NAMALWA (cell line): ENCODE measurements at places on chromosomes 2 and 18.

DNA sequence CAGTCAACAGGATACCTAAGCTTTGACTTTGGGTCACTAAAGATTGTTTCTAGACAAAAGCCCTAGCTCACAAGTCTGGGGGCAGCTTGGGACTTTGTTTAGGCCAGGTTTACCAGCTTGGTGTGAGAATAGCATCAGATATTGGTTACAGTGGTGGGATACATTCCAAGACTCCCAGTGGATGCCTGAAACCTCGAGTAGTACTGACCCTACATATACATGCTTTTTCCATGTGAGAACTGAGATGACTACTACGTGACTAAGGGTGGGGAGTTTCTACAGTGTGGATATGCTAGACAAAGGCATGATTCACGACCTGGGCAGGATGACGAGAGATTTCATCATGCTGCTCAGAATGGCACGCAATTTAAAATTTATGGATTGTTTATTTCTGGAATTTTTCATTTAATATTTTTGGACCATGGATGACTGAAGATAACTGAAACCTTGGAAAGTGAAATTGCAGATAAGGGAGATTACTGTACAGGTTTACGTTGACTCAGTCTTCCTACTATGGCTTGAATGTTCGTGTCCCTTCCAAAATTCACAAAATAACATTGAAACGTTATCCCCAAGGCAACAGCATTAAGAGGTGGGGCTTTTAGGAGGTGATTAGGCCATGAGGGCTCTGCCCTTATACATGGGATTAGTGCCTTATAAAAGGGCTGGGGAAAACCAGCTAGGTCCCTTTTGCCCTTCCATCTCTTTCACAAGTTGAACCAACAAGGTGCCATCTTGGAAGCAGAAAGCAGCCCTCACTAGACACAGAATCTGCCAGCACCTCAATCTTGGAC lies 50.2 kb upstream of the CTAGE1 start:
- DNase-seq, result no peak

DNA sequence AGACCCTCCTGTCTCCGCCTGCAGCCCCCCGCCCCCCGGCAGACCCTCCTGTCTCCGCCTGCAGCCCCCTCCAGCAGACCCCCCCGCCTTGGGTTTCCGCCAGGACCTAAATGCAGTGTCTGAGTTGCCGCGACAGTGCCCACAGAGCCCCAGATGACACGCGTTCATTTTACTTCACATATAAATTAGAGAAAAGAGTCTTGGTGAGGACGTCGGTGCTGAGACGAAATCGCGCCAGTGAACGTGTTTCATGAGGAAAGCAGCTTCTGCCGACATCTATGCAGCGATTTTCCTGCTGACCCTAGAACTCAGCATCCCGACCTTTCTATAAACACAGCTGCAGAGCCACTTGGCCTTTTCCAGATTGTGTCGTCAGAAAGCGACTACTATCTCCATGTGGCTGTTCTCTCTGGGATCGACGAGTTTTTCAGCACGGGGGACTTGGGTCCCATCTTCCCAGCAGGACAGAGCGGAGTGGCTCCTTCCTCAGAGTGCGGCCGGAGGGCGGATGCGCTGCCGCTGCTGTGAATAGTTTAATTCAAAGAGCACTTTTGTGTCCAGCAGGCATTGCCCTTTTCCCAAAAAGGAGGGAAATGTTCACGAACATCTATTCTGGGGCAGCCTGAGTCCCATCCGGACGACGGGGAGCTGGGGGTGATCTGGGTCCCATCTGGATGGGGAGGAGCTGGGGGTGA lies 136.7 kb downstream of the NFATC1 start:
- no peak for DNase-seq

GRCh38 chr2:8259106-8259840 lies 422.6 kb upstream of the ID2 start:
- no peak for DNase-seq

DNA sequence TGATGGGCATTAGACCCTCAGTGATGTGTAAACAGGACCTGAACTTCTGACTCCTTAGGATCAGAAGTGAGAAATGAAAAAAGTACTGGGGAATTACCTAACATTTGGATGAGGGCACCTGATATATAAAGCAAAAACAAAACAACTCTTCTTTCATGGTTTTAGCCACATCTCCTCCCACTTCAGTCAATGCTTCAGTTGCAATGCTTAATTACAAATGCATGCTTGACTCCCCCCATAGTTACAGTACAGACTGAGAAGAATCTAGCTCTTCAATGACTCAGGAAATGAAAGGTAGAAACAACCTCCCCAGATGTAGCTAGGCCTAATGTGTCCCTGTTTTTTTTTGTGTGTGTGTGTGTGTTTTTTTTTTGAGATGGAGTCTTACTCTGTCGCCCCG lies 276.8 kb upstream of the POU3F3 start:
- no peak for DNase-seq

DNA sequence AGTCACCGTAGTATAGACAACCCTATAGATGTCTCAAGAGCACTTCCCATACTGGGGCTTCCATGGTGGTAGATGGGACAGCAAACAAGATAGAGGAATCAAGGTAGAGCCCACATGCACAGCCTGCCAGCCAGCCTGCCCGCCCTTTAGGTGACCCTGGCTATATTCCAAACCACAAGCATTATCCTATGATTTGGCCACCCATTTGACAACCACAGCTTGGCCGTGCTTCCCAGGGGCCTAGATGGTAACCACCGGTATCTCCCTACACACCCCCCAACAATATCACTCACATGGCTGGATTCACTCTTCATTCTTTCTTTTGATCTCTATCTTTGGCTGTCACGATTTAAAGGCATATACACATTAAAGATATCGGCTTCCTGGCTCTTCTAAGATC lies 85.3 kb downstream of the CDK15 start:
- no peak for DNase-seq

DNA sequence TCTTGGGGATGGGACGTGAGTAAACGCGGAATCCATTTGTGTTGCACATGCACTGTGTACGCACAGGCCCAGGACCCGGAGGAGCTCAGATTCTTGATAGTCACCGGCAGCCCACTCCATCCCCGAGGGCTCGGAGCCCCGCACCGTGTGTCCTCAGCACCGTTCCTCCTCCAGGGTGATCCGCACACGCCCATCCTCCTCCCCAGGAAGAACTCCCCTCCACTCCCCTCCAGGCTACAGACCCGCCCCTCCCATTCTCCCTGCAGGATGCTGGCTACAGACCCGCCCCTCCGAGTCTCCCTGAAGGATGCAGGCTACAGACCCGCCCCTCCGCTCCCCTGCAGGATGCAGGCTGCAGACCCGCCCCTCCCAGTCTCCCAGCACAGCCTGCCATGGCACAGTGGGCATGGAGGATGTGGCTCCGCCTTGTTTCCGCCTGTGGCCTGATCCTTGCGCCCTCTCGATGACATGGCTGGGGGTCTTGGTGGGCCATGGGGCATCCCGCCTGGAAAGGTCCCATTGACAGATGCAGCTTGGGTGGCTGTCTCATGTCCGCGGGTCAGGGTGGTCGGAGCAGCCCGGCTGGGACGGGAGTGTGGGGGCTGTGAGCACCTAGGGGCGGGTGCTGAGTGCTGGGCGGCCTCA lies 14.1 kb downstream of the CTDP1 start:
- DNase-seq, result no peak

- DNase-seq, result no peak
Measured at GRCh38 chr2:66850376-66850775, 415.5 kb downstream of the MEIS1 start.

DNA sequence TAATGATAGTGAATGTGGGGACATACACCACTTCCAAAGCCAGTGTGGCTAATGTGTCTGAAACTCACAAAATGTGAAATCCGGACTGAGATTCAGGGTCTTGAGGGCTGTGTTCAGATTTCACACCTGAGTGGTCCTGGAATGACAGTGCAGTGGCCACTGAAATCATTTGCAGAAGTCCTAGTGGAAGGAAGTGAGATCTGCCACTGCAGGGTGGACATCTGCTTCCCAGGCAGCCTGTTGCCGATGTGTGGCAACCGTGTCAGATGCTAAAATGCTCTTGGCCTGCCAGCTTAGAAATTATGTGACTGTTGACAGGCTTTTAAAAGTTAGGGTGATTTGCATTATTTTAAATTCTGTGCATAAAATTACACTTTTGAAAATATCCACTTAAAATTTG lies 77.8 kb upstream of the TMEM200C start:
- no peak for DNase-seq

- DNase-seq, result no peak
Measured at GRCh38 chr2:54735636-54736035, 12.2 kb downstream of the EML6 start.

DNA sequence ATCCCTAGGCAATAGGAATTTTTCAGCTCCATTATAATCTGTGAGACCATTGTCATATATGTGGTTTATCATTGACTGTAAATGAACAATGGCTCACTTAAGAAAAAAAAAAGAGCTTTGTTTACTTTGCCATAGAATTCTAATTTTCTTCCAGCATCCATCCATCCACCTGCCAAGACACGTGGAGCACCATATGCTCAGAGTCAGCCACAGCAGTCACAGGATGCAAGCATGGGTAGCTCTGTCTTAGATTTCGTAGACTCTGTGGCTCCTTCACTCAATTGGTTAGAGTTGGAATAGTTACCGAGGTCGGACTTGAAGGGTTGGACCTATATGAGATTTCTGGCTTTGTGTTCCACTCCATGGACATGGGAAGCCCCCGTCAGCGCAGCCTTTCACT lies 75.6 kb downstream of the COA5 start:
- no peak for DNase-seq

GRCh38 chr2:187525163-187525900 lies 28.9 kb downstream of the TFPI start:
- no peak for DNase-seq

DNA sequence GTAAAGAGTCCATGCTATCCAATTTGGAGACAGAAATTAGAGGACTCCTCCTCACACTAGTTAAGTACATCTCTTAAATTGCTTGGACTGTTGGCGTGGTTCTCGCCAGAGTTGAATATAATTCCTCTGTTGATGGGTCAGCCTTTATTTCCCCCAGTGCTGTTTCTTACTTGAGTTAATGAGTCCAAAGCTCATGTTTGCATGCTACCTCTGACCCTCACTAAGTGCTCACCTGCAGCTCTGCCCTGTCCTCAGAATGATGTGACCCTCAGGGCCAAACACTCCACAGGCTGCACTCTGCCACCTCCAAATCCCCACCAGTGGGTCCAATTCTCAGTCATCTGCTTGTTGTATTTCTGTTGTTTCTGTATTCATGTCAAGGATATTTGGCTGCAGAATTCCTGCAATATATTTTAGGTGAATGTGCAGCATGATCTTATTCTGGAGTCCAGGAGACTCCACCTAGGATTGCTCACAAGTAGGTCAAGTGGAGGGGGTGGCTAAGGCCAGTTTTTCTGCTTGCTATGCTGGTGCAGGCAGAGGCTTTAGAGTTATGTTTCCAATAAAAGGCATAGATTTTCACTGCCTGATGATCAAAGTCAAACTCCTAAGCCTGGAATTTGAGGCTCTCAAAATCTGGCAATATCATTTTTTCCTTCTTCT lies 37.8 kb downstream of the RDH14 start:
- DNase-seq, result no peak

GRCh38 chr18:23336101-23336500 lies 117.0 kb upstream of the RIOK3 start:
- no peak for DNase-seq

GRCh38 chr2:26986576-26986975 lies 16.1 kb downstream of the MAPRE3 start:
- no peak for DNase-seq
